Esophagus squamous epithelium (tissue), 5 donors: ENCODE measurements at places on chromosomes 5 and 9.

DNA sequence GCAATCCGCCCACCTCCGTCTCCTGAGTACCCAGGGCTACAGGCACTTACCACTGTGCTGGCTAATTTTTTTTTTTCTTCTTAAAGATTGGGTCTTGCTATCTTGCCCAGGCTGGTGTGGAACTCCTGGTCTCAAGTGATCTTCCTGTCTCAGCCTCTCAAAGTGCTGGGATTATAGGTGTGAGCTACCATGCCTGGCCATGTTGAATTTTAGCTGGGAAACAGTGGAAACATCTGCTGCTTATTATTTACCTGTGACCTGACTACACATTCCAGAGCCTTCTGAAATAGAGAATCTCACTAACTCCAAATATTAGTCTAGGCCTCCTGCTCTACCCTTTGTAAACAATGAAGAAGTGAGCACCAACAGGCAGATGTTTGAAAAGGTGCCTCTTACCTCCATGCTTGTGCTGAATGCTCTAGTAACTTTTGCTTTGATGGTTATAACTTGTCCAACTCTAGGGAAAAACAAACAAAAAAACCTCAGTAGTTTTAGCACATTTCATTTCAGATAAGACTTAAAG, 22.5 kb downstream of the ACOT12 start:
- DNase-seq, result no peak

DNA sequence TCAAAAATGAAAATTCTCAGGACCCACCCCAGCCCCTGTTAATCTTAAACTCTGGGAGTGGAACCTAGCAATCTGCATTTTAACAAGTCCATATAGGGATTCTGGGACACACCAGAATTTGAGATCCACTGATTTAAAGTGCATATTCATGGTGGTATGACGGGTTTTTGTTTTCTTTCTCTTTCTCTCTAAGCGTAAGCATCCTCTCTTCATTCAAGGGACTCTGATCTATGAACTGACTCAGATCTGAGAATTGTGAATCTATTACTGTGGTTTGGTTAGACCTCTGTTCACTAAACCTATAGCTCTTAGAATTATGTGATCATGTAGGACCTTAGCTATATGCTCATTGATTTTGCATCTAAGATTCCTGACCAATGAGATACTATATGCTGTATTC, 565.2 kb downstream of the CCDC171 start:
- no peak for DNase-seq

- no peak for DNase-seq
Measured at GRCh38 chr9:130138171-130138653, 34.0 kb upstream of the NCS1 start.

- DNase-seq, result no peak
Measured at GRCh38 chr9:21294904-21295538, 10.1 kb downstream of the IFNA5 start.

GRCh38 chr5:81965524-81965923, 6.3 kb upstream of the ATG10 start:
- no peak for DNase-seq

GRCh38 chr9:81598811-81599210, 90.5 kb downstream of the TLE1 start:
- no peak for DNase-seq

DNA sequence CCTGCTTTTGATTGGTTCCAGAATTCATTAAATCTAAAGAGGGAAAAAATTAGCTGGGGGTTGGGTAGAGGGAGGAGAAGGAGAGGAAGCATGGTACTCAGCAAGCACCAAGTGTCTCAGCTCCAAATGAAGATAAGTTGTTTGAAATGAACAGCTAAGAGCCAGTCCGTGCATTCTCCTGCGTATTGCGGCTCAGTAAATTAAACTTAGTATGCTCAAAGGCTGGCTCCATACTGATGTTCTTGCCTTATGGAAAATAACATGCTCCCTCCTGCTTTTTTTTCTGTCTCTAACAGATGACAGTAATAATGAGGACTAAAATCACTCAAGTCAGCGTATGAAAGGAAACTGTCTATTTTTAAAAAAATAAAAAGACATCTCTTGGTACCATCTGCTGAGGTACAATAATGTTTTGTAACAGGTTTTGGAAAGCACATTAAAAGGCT, 161.0 kb downstream of the SPATA31D1 start:
- no peak for DNase-seq

- no peak for DNase-seq
Measured at GRCh38 chr5:22057012-22057411, 796.1 kb downstream of the CDH12 start.

DNA sequence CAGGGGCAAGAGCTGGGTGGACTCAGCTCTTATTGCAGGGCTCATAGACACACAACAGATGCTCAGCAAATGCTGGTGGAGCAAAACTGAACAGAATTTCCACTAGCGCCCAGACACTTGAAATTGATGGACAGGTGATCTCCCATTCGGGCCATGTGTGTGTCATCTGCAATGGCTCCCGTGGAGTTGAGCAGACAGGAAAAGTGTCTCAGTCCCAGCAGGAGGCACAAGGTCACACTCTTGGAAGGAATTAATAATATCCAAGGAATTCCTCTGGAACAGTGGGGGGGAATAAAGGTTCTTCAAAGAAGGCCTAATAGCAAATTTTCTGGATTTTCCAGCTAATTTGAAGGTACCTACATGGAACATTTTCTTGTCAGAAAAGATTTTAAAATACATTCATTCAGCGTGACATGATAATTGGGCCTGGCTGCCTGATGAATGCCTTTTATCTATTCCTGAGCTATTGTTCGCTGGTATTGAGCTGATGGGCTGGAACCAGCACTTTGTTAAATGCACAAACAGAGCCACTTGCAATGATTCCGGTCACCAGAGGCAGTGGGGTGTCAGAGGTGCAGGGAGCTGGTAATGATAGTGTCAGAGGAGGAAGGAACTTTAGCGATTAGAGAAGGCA, 31.5 kb upstream of the ALDH1B1 start:
- DNase-seq, result no peak

DNA sequence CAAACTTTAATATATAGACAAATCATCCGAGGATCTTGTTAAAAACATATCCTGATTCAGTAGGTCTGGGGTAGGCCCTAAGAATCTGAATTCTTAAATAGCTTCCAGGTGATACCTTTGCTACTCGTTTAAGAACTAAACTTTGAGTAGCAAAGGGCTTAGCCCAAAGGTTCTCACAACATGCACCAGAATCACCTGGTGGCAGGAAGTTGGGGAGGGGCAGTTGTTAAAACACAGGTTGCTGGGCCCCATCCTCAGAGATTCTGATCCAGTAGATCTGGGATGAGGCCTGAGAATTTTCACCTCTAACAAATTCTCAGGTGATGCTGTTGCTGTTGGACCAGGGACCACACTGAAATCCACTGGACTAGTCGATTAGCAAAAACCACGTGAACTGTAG, 20.0 kb upstream of the RGMB start:
- DNase-seq, result no peak

- DNase-seq, result no peak
Measured at GRCh38 chr5:106587-106986, 14.6 kb downstream of the PLEKHG4B start.

DNA sequence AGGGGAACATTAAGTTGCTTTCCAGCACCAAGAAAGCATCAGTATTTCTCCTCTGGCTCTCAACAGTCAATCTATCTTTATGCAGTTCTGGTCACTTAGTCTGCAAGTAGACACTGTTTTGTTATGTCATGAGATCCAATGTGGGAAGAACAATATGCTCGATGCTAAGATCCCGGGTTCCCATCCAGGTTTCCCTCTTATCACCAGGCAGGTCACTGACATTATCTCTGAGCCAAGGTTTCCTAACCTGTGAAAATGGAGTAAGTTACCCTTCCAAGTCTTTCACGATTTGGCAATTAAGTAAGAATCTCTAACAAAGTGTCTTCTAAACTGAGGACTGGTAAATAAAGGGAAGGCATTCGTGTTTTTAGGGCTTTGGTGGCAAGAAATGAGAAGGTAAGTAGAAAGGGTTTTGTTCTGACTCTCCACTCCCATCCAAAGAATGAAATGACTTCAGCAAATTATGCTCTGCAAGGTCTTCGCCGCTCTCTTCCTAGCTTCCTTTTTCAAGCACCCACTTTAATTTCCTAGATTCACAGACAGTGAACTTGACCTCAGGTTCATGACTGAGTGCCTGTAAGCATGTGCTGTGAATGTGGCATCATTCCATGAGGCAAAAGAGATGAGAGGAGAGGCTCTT, 86.4 kb downstream of the DCP2 start:
- DNase-seq, result no peak

DNA sequence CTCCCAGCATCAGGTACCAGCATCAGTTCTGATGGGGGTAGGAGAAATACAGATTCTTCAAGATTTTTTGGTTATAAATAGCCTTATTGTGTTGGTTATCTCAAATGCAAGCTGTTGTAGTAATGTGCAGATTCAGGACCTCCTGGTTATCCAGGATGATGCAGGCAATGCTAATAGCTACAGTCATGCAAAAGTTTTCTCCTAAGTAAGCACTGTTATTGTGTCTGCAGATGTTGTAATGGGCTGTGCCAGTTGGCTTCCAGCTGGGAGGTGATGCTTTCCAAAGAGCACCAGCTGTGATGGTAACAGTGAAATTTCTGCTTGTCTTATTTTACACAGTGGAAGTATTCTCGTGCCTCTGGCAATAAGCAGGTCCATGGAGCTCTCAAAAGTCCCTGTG, 719.2 kb upstream of the CTNND2 start:
- DNase-seq, result no peak

DNA sequence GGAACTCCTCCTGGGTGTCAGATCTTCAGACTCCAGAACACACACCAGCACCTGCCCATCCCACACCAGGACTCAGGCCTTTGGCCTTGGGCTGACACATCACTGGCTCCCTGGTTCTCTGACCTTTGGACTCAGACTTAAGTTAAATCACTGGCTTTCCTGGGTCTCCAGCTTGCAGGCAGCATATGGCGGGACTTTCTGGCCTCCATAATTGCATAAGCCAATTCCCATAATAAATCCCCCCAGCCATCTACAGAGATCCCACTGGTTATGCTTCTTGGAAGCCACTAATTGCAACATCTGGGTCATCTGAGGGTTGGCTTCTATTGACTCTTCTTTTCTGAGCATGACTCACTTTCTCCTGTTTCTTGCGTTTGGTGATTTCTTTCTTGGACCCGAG, 80.3 kb upstream of the SARDH start:
- no peak for DNase-seq

DNA sequence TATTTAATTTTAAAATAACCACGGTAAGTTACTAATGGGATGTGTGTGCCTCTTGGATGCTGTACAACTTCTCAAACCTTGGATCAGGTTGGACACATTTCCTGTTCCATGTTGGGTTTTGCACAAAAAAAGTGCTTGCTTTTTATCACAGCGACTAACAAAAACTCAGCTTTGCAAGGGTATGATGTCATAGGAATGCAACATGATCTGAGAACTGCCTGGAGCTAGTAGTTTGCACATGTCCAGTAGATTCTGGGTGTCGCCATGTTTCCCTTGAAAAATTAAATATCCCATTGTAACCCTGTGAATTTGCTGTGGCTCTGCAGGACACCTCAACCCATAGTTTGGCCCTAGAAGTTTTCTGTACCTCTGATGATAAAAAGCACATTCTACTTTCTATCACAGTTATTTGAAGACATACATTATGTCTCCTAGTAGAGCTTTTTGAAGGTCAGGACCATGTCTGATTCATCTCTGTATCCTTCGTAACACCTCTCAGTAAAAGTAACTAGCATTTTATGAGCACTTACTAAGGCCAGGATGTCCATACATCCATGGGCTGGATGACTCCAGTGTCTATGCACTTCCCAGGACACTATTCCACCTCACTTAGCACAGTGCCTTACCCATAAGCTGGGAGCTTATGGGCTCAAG, 11.5 kb upstream of the FRMPD1 start:
- no peak for DNase-seq

DNA sequence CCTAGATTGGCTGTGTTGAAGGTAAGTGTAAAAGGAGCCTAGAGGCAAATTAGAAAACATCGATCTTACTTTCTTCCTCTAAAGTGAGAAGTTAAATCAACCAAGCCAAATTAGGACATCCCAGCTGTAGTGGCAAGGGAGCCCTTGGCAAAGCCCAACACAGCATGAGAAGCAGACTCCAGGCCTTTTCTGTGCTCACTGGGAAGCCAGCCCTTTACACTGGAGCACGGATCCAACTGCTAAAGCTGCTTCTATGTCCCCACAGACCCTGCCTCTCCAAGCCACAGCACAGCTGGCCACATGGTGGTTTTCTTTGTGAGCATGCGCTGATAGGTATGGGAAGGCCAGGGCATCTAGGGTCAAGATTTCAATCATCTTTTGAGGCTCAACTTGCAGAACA, 94.1 kb downstream of the APBA1 start:
- DNase-seq, result no peak

- DNase-seq, result no peak
Measured at GRCh38 chr9:36110434-36110833, 26.1 kb upstream of the GLIPR2 start.
